ENCODE measurements at places on chromosomes 1 and 21.

DNA sequence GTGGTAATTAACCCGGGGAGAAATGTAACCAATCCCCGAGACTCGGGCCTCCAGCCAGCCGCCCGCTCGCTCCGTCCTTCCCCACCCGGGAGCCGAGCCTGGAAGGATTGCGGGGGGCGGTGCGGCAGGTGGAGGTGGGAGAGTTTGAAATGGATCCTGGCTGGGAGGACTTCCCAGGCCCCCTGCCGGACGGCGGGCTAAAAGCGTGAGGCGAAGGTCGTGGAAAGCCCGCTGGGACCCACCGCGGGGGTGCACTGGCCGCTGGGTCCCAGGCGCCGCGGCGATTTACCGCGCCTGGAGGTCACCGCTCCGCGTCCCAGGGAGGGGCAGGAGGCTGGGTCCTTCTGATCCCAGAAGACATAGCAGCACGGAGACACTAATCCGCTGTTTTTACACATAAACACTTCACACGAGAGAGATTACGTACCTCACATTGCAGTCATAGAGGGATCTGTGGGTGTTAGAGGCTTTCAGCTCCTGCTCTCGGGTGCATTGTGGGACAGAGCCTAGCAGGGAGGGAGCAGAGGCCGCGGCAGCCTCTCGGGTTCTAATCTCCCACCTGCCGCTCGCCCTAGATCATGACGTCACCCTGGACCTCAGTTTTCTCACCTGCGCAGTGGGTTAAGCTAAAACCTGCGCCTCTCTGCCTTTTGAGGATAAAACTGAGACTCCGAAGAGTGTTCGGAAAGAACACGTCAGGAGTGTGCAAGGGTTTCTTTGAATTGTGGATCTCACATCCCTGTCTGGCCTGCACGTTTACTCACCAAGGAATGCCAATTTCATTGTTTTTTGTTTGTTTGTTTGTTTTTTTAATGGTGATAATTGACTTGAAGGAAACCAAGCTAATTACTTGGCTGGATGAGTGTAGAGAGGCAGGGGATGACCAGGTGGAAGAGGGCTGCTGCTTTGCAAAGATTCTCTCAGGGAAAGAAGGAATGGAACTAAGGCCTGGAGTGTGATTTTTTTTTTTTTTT lies 17.1 kb upstream of the TMEM9 start:
- H3K27me3 ChIP-seq = no peaks in the 10 kb centered on the region
- no peaks in the 10 kb centered on the region for H3K36me3 ChIP-seq
- peak; percentile 75 for DNase-seq
- no peaks in the 10 kb centered on the region for H3K4me1 ChIP-seq
- peak overlapping the region; percentile 83 for H3K27ac ChIP-seq

DNA sequence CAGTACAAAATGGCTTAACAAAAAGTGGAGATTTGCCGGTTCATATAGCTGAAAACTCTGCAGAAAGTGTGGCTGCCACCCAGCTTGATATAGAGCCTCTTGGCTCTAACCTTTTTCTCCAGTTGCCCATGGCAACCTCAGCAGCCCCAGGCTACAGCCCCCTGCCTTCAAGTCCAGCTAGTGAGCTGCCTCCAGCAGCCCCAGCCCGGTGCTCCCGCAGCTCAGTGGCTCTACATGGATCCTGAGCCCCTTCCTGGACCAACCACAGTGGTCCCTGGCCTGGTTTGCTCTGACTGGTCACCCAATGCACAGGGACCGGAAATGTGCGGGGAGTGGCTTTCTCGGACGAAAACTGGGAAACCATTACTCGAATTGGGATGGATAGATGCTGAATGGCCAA lies 13.3 kb upstream of the ATF3 start:
- no peak overlapping the region for H3K4me3 ChIP-seq
- H3K27ac ChIP-seq = no peak overlapping the region
- H3K36me3 ChIP-seq = no peaks in the 10 kb centered on the region
- no peak for DNase-seq
- H3K27me3 ChIP-seq = no peaks in the 10 kb centered on the region

DNA sequence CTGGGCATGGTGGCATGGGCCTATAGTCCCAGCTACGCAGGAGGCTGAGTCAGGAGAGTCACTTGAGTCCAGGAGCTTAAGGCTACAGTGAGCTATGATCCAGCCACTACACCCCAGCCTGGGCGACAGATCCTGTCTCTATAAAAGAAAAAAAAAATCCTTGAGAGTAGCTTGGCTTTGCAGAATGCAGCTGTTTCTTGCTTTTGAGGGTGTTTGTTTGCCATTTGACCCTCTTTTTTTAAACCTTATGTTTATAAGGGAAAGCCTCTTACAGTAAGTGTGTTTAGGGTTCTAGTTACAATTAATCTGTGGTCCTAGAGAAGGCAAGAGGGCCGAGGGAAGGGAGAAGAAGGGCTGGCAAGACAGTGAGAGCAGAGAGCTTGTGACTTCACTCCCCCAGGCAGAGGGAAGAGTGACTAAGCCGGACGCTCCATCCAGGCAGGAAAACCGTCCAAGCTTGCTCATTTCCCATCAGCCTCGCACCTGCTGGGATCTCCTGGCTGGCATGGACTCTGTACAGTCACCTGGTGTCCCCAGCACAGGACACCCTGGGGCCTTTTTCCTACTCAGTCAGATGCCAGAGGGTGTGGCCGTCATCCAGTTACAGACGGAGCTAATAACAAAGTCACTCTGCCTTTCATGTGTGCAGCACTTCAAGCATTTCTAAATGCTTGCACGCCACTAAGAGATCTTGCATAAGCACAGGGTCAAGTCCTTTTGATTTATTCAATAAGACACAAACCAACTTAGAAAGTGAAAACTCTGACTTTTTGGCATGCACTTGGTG lies 55.5 kb upstream of the PSEN2 start:
- H3K4me3 ChIP-seq = no peak overlapping the region
- H3K36me3 ChIP-seq = no peaks in the 10 kb centered on the region
- H3K27me3 ChIP-seq = no peaks in the 10 kb centered on the region

DNA sequence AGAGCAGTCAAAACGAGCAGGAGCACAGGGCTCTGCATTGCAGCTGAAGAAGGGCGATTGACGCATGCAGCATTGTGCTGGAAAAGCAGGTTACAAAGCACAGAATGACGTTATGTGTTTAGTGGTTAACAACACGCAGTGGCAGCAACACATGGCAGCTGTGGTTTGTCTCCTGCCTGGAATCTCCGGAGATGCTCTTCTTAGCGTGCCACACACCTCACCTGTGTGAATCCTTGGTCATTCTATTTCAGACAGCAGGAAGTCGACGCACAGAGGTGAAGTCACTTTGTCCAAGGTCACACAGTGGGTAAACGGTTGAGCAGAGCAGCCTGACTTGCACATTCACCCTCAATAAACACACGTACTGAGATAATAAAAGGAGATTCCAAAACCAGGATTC lies 14.7 kb downstream of the OBSCN start:
- H3K36me3 ChIP-seq = peaks cover 10% of the 10 kb centered on the region
- no peaks in the 10 kb centered on the region for H3K27me3 ChIP-seq
- DNase-seq = no peak

DNA sequence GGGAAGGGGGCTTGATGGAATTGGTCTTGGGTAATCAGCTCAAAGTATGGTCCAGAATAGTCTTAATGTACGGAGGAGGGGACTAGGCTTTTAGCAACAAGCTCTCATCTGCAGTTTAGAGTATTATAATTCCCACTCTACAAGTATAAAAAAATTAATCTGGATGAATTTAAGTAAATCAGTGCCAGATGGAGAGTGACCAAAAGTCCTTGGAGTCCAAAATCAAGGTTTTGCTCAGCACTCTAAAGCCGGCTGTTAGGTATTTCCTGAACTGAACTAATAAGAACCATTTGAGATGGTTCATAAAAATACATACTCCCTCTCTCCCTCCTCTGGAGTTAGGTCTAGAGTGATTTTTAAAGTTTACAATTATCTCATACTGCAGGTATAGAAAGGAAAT lies 23.7 kb downstream of the GLUL start:
- H3K4me3 ChIP-seq = no peak overlapping the region
- H3K27me3 ChIP-seq = no peaks in the 10 kb centered on the region
- no peaks in the 10 kb centered on the region for H3K36me3 ChIP-seq
- H3K27ac ChIP-seq = no peak overlapping the region
